ENCODE measurements at places on chromosomes 3 and 15. TPM values are rescaled to one million over a fixed set of nuclear protein-coding genes. Genes with fewer than 3 reads are reported as not detected.

SLC24A5 gene
- not detected for total RNA-seq

DNA sequence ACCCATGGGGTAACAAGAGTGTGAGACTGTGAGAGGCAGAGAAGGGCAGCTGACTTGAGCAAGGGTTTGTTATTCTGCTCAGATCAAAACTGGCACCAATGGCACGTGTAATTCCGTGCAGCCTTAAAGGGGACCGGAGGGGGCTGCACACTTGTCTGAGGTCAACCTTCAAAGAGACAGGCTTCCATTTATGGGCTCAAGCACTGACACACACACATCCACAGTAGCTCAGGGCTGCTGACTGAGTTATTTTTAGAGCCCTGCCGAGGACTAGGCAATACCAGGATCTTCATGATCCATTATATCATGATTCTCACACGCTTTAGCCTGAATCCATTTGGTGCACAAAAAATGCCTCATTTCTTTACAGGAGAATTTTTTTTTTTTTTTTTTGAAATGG lies 20.6 kb upstream of the SPTBN5 start:
- no peak for DNase-seq
- H3K4me1 ChIP-seq = peaks cover 7% of the 10 kb centered on the region
- no peak overlapping the region for H3K27ac ChIP-seq
- no peaks in the 10 kb centered on the region for H3K36me3 ChIP-seq

GRM2 gene
- not detected for total RNA-seq

GRCh38 chr3:104044002-104044401 lies 1322.7 kb upstream of the ALCAM start:
- H3K27ac ChIP-seq = no peak overlapping the region
- no peaks in the 10 kb centered on the region for H3K36me3 ChIP-seq
- no peaks in the 10 kb centered on the region for H3K4me1 ChIP-seq
- no peaks in the 10 kb centered on the region for H3K27me3 ChIP-seq
- no peak overlapping the region for H3K4me3 ChIP-seq
- DNase-seq = no peak

- H3K27me3 ChIP-seq = no peaks in the 10 kb centered on the region
- H3K4me3 ChIP-seq = peak overlapping the region; percentile 36
- DNase-seq = peak; percentile 87
- peaks cover 17% of the 10 kb centered on the region for H3K4me1 ChIP-seq
- H3K36me3 ChIP-seq = peaks cover 14% of the 10 kb centered on the region
- H3K27ac ChIP-seq = peak overlapping the region; percentile 64
Observed at GRCh38 chr15:57288926-57289580, 87.3 kb upstream of the CGNL1 start.

GOLGA8S gene
- 0.13 TPM for total RNA-seq

DNA sequence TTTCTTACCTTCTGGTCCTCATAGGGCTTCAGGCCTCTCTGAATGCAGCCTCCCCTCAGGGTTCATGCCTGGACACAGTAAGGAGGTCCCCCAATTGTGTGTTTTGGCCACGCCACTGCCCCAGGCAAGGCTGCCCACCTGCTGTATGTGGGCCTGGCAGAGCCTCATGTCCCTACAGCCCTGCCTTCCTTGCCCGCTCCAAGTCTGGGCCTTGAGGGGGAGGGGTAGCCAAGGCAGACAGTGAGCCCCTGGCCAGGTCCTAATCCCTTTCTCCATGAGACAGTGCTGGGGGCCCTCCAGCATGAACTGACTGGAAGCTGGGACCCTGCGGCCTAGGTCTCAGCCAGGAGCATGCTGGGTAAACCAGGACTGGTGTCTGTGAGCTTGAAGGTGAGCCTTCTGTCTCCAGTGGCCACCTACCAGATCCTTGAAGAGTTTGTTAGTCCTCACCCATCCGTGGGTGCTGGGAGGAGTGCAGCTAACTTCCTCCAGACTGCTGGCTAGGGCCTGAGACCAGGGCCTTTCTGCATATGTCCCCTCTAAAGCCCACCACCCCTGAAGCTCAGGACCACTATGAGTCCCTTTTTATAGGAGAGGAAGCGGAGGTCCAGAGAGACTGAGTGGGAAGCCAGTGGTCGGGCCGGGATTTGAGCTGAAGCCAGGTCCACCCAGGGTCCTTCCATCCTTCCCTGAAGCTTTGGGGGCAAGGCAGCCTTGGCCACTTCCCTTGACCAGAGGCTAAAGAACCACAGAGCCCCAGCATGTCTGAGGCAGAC lies 8.7 kb downstream of the ZBTB47 start:
- H3K4me1 ChIP-seq = peaks cover 8% of the 10 kb centered on the region
- H3K27ac ChIP-seq = no peak overlapping the region
- H3K4me3 ChIP-seq = no peak overlapping the region
- no peaks in the 10 kb centered on the region for H3K36me3 ChIP-seq
- DNase-seq = no peak

- H3K4me3 ChIP-seq = no peak overlapping the region
- H3K36me3 ChIP-seq = no peaks in the 10 kb centered on the region
- no peak overlapping the region for H3K27ac ChIP-seq
- H3K4me1 ChIP-seq = no peaks in the 10 kb centered on the region
- DNase-seq = no peak
Observed at GRCh38 chr3:33884701-33885100, 86.3 kb downstream of the PDCD6IP start.

GRCh38 chr15:44554934-44555723 lies 18.2 kb downstream of the EIF3J start:
- DNase-seq = no peak
- H3K36me3 ChIP-seq = peaks cover 79% of the 10 kb centered on the region
- no peaks in the 10 kb centered on the region for H3K27me3 ChIP-seq

DNA sequence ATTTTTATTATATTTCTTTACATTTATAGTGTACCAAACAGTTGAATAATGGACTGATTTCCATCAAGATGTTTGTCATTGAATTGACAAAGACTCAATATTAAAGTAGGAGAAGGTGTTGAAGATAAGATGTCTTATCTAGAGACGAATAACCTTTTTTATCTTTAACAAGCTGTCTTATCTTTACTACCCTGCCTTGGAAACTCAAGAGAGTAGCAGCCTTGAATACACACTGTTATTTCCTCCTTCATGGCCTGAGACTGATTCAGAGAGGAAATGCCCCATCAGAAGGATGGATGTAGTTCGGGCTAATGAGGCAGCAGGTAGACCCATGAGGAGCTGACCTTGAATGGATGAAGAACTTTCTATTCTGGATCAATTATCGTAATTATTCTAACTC lies 365.1 kb upstream of the SEMA6D start:
- H3K36me3 ChIP-seq = no peaks in the 10 kb centered on the region
- no peak for DNase-seq
- H3K4me1 ChIP-seq = no peaks in the 10 kb centered on the region

GRCh38 chr3:94365006-94365405 lies 302.1 kb downstream of the NSUN3 start:
- DNase-seq = no peak
- H3K4me1 ChIP-seq = no peaks in the 10 kb centered on the region
- H3K36me3 ChIP-seq = no peaks in the 10 kb centered on the region
- no peak overlapping the region for H3K4me3 ChIP-seq

DNA sequence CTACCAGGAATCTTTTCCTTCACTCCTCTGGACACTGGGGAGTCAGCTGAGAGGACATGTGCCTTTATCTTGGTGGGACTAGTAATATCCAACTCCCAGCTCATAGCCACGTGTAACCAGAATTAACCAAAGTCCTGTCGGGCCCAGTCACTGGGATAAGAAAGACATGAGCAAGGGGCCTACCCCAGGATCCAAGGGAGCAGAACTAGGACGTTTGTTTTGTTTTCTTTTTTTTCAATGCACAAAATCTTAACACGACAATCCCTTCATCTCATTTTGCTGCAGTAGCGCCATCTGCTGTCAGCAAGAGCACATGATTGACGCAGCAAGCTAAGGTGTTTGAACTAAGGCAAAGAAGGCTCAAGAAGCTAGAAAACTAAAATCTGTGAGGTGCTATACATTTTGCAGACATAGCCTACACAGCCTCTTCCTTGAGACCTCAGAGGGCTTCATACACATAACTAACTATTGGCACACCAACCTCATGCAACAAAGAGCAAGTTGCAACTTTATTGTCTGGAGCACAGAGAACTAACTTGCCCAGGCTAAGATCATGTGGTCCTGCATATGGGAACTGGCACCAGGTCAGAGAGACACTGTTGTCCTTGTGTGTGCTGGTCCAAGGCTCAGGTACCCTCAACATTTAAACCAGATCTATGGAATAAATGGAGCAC lies 43.6 kb downstream of the RLBP1 start:
- H3K4me1 ChIP-seq = no peaks in the 10 kb centered on the region
- no peaks in the 10 kb centered on the region for H3K36me3 ChIP-seq
- H3K27ac ChIP-seq = no peak overlapping the region
- DNase-seq = peak; percentile 85
- no peaks in the 10 kb centered on the region for H3K27me3 ChIP-seq

DNA sequence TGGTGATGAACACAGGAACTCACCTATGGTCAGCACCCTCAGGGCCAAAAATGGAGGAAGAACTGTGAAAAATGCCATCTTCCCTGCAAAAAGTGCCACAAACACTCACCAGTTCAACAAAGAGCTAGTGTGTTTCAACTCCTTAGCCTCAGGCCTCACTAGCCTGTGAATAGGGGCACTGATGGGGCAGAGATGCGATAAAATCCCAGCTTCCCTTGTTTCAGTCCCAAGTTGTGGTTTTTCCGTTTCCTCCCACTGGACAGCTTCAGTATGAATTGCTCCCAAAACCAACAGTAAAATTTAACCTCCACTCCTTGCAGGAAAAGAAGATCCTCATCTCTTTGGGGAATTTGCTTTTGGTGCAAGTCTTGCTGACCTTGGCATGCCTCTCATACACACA lies 117.4 kb upstream of the ADAMTS9 start:
- H3K36me3 ChIP-seq = no peaks in the 10 kb centered on the region
- no peaks in the 10 kb centered on the region for H3K4me1 ChIP-seq
- DNase-seq = no peak

DNA sequence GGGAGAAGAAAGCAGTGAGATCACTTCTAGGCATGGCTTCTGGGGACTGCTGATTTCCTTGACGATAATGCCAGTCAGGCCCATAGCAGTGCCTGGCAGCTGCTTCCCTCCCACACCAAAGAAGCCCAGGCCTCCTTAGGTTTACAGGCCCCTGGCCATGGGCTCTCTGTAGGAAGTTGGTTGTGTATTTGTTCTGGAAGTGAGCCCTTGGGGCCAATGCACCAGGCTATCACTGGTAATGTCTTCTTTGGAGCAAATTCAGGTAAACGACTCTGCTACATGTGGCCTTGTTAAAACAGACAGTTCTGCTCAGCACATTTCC lies 89.3 kb downstream of the CCNL1 start:
- H3K36me3 ChIP-seq = no peaks in the 10 kb centered on the region
- peaks cover 21% of the 10 kb centered on the region for H3K4me1 ChIP-seq
- DNase-seq = no peak
- H3K4me3 ChIP-seq = no peak overlapping the region
- no peak overlapping the region for H3K27ac ChIP-seq

GRCh38 chr3:100781301-100781700 lies 72.0 kb downstream of the TFG start:
- no peak overlapping the region for H3K4me3 ChIP-seq
- H3K4me1 ChIP-seq = peaks cover 61% of the 10 kb centered on the region
- H3K36me3 ChIP-seq = no peaks in the 10 kb centered on the region
- peak overlapping the region; percentile 5 for H3K27ac ChIP-seq
- DNase-seq = peak; percentile 60
- no peaks in the 10 kb centered on the region for H3K27me3 ChIP-seq

FSTL1 gene
- 4,171 TPM for total RNA-seq

GRCh38 chr3:128459461-128459820 lies 7.2 kb downstream of the DNAJB8 start:
- H3K4me1 ChIP-seq = no peaks in the 10 kb centered on the region
- no peak overlapping the region for H3K27ac ChIP-seq
- no peaks in the 10 kb centered on the region for H3K36me3 ChIP-seq
- DNase-seq = no peak

CCDC80 gene
- total RNA-seq = 1,174 TPM

Measured in GM23248 (cell line).